ENCODE measurements at places on chromosomes 1 and 21.

- no peak for DNase-seq
These were observed 475.4 kb downstream of the PTBP2 start for GRCh38 chr1:97196825-97197516.

DNA sequence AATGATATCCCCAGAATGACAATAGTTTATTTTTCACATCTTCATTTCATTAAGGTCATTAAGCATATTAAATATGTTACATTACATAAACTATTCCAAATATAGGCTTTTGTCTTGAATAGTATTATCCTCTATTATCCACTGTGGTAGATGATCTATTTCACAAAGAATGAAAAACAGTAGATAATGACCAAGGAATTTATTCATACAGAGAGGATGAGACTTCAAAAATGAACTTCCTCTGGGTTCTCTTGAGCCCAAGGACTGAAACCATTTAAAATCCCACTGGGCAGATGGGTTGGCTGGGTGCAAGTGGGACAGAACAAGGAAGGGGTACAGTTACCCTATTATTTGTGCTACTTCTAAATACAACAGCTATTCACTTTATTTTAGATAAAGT is 33.0 kb downstream of the PTPN14 start:
- no peak for DNase-seq

DNA sequence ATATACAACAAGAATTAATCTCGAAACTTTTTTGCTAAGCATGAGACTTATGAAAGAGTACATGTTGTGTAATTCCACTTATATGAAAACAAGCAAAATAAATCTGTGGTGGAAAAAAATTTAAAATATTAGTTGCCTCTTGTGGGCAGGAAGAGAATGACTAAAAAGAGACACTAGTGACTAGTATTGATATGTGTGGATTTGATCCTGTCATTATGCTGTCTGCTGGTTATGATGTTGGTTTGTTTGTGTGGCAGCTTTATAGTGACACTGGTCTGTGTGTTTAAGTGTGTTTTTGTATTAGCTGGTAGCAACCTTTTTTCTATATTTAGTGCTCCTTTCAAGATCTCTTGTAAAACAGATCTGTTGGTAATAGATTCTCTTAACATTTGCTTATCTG is 267.8 kb upstream of the NRIP1 start:
- DNase-seq, result no peak

GRCh38 chr1:230091473-230092231 is 24.6 kb downstream of the GALNT2 start:
- no peak for DNase-seq

DNA sequence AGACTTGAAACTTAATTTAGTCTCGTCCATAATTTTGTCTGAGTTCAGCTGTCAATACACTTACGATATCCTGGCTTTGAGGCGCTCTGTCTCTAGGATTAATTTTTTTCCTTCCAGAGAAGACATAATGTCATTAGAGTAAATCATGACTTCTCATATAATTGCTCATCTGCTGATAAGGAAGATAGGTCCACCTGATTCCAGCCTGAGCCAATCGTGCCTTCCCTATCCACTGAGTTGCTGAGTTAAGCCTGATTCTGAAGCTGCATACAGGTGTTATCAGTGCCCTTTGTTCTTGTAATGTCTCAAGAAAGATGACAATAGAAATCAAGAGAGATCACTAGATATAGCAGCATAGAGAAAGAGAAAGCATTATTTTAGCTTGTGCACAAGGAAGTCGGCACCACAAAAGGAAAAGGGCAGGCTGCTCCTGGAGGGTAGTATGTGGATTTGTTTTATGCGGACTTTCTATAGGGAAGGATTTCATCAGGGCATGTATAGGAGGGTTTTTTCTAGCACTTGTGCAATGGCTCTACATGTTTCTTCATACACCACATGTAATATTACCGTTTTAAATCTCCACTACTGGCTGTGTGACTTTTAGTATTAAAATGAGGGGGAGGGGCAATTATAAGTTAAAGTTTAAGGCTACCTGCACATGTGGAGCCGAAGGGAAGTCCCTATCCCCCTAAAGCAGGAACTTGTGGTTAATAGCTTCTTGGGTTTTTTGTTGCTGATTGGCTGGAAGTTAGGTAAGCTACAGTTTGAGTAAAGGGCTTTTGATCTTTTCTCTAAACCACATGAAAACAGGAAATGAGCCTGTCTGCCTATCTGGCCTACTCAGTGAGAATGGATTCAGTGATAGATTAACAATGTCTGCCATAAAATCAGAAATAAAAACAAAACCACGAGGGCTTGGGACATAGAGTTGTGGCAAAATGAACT is 133.4 kb downstream of the PLPPR5 start:
- no peak for DNase-seq
